Activated T-cell treated with anti-CD3 and anti-CD28 coated beads for 24 hours (primary cell): ENCODE measurements at places on chromosomes 3 and 15.

GRCh38 chr3:188931531-188931930, 240.2 kb upstream of the TPRG1 start:
- no peak for DNase-seq

DNA sequence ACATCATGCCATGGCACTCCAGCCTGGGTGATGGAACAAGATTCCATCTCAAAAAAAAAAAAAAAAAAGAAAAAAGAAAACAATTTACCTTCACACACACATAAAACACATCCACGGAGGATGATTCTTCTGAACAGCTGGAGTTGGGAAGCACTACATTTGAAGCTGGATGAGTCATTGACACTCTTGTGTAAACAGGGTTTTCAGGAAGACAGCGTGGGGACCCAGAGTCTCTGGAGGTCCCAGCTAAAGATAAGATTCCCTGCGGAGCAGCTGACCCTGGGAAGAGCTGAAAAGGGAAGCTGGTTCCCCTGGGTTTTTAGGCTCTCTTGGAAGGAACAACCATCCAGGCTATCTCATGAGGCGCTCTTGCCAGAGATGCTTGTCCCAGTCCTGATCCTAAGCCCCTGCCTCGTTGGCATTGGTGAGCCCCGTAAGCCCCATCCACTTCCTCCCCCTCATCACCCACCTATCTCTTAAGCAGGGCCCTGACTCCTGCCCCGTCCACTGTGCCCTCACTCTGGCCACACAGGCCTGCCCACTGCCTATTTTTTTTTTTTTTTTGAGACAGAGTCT, 32.0 kb upstream of the FURIN start:
- DNase-seq = no peak

DNA sequence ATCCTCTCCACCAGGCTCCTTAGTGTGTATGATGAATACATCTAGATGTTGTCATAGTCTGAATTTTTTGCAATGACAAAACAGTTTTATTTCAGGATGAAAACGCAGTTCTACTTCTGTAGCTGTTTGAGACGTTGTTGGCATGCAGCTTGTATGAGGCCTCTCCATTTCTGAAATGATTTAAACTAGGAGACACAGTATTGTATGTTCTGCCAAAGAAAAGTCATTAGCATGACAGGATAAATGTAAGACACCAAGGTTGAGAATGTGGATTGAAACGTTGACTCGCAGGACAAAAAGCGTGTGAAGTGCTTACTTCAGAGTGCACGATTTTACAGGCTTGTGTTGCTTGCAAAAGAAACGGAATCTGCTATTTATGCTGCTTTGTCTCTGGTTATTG, 35.3 kb downstream of the ABHD17C start:
- no peak for DNase-seq

DNA sequence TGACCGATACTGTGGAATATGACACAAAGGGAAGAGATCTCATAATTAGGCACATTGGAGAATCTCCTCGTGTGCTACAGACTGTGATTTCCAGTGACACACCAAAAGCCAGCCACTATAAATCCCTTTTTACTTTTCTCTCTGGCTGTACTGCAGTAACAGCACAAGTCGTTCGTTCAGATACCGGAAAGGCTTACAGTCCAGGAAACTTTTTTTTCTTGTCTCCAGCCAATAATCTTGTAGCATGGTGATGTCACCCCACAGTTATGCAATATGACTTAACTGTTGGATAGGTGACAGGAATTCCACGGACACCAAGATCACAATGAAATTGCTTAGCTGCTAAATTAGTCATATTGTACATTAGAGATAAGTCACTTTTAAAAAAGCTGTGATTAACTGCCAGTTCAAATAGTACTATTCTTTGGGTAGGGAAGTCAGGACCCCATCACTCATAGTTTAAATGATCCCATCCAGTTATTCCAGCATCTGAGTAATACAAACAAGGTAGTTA, 36.3 kb upstream of the TSC22D2 start:
- no peak for DNase-seq

DNA sequence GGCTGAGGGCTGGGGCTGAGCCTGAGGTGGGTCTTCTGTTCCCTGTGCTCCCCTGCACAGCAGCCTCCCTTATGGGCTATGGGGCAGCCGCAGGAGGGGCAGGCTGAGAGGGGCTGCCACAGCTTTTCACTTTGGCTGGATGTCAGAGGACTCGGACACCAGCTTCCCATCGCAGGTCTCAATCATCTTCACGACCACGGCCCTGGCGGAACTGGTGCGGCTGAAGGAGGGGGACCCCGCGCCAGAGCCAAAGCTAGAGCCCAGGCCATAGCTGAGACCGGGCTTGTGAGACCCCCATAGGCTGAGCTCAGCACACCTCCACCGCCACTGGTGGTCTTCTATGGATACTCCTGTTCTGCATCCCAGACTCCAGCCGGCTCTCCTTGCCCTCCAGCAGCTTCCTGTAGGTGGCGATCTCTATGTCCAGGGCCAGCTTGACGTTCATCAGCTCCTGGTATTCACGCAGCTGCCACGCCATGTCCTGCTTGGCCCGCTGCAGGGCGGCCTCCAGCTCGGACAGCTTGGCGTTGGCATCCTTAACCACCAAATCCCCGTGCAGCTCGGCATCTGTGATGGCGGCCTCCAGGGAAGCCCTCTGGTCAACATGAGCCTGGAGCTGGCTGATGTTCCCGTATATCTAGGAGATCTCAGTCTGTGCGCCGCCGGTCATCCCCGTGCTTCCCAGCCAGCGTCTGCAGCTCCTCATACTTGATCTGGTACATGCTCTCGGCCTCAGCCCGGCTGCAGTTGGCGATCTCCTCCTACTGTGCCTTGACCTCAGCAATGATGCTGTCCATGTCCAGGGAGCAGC, 181.7 kb upstream of the SYNPR start:
- DNase-seq = no peak

- DNase-seq = no peak
Measured at GRCh38 chr15:89462198-89462912, 34.0 kb downstream of the RHCG start.

GRCh38 chr3:40908612-40909011, 290.7 kb upstream of the CTNNB1 start:
- no peak for DNase-seq

DNA sequence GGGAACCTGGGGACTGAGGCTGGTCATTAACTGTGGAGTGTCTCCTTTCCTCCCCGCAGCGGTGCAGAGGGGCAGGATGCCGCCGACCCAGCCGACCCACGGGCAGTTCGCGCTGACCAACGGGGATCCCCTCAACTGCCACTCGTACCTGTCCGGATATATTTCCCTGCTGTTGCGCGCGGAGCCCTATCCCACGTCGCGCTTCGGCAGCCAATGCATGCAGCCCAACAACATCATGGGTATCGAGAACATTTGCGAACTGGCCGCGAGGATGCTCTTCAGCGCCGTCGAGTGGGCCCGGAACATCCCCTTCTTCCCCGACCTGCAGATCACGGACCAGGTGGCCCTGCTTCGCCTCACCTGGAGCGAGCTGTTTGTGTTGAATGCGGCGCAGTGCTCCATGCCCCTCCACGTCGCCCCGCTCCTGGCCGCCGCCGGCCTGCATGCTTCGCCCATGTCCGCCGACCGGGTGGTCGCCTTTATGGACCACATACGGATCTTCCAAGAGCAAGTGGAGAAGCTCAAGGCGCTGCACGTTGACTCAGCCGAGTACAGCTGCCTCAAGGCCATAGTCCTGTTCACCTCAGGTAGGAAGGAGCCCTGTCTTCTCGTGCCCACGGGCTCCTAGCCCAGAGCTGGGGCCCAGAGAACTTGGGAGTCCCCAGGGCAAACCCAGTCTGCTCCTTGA, 3.7 kb downstream of the NR2F2 start:
- no peak for DNase-seq
